D721Med (cell line): ENCODE measurements at places on chromosomes 6 and 20.

GRCh38 chr6:30378290-30378937 lies 33.5 kb downstream of the RPP21 start:
- no peak for DNase-seq

GRCh38 chr20:4090756-4091489 lies 75.6 kb upstream of the RNF24 start:
- no peak for DNase-seq

- no peak for DNase-seq
These were observed 42.5 kb downstream of the SLC2A4RG start for GRCh38 chr20:63782051-63782471.

DNA sequence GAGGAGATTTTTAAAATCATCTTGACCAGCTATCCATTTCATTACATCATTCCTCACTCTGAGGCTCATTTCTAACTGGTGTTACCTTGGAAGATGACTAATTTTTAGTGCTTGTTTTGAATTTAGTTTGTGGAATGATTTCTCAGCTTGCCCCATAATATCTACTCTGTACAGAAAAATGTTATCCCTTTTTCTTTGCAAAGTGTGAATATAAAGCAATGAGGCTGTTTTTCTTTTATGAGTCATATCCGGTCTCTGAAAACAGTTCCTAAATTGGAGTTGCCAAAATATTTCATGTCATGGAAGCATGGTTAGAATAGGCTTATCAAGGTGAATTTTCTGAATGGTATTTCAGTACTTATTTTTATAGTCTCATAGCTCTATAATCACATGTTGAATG lies 43.8 kb downstream of the FUT9 start:
- DNase-seq = no peak

- no peak for DNase-seq
These were observed 21.8 kb downstream of the FAM209B start for GRCh38 chr20:56554869-56555268.

- no peak for DNase-seq
These were observed at the start of gene ARG1 for GRCh38 chr6:131572686-131573415. TSS of gene ARG1 (plus strand) at chr6:131573226. CDS start at chr6:131573283, 57 bp downstream.

DNA sequence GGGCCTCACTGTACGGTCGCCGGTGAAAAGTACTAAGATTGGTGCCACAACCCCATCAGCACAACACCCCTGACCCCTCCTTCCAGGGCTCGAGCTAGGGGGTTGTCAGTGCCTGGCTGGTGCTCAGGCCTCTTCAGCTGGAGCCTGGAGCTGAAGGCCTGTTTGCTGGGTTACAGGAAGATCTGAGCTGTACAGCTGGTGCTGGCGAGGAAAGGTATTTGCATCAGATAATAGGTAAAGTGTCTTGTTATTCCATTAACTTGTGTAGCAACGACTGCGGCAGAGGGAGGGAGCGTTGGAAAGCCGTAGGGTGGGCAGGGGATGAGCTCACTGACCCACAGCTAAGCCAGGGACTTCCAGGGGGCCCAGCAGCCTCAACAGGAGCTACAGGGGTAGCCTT lies 15.8 kb upstream of the SIRPA start:
- no peak for DNase-seq

GRCh38 chr6:129844118-129844891 lies 16.8 kb downstream of the TMEM244 start:
- DNase-seq = no peak

- DNase-seq = no peak
These were observed 72.1 kb downstream of the NKAIN2 start for GRCh38 chr6:123875784-123876183.

- DNase-seq = no peak
These were observed 34.8 kb upstream of the SIRPA start for GRCh38 chr20:1860446-1860845.

- no peak for DNase-seq
These were observed 21.4 kb upstream of the PRDM1 start for GRCh38 chr6:106064756-106065155.

DNA sequence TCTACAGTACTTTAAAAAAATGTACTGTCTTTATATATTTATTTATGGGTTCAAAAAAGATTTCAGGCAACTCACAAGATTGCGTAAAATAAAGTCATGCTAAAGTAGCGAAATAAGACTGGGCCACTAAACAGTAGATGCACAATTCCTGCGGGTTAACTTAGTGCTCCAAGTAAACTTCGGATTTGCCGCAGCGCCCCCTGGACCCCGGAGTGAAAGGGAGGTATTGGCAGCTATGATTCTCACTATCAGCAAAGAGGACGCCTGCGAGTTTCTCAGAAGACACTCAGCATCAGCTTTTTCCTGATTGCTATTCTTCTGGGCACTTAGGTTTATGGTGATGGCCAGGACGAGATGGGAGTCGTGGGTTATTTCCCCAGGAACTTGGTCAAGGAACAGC lies 1.4 kb downstream of the OTOR start:
- no peak for DNase-seq

DNA sequence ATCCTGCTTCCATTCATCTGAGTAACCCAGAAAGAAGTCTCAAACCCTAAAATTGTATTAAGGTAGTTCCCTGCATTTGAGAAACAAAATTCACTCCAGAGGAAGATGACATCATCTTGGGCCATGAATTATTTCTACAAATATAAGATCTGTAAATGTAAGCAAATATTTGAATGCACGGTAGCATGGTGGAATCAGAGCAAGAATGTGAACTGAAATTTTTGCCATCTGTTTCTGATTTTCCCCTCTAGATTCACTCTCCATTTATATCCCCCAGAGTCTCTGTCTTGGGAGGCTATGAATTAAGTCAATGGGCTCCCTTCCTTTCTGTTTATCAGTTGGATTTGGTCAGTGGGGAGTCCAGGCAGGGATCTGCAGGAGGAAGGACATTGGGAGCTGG lies 5.8 kb upstream of the MAP3K5 start:
- DNase-seq = no peak

DNA sequence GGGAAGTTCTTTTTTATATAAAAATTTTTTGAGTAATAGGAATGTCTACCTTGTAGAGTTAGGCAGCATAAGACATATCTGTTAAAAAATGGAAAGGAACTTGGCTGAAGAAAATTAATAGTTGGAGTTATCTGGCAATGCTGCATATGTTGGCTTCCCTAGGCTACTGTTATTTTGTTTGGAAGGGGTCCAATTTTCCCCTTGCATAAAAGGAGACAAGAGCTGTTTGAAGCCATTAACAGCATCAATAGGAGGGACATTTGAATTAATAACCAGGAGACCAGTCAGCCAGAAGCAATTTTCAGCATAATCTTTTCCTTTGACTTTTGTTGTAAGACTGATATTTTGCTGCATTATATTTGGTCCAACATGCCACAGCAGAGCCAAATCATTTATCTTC lies 80.9 kb upstream of the TAB2 start:
- DNase-seq = no peak

- no peak for DNase-seq
These were observed 638 bp downstream of the BLCAP start for GRCh38 chr20:37526839-37527637.

- no peak for DNase-seq
These were observed 23.0 kb upstream of the IER3 start for GRCh38 chr6:30767158-30767943.

DNA sequence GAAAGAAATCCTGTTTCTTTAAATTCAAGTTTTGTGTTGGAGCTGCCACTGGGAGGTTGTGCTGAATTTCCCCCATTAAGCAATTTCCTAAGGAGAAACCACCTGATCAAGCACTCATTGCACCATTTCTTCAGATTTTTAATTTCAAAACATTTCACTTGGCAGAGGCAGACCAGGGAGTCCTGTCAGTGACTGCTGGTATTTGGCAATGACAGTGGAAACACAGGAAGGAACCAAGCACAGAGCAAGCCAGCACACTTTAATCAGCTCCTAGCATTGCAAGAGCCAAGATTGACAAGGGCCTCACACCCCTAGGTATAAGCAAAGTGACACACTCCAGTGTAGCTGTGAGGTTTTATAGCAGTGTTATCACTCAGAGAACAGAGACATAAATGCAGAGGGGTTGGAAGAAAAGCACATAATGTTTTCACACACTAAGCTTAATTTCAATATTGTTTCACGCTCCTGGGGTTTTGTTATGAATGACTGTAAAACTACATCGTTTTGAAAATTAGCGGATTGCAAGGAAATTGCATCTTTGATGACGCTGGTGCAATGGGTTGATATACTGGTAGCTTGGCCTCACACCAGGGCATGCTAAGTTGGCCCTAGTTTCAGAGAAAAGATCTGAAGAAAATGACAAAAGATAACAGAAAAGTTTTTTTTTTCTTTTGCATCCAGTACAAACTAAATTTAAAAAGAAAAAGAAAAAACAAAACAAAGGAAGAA lies 768.4 kb downstream of the TFAP2A start:
- DNase-seq = no peak

DNA sequence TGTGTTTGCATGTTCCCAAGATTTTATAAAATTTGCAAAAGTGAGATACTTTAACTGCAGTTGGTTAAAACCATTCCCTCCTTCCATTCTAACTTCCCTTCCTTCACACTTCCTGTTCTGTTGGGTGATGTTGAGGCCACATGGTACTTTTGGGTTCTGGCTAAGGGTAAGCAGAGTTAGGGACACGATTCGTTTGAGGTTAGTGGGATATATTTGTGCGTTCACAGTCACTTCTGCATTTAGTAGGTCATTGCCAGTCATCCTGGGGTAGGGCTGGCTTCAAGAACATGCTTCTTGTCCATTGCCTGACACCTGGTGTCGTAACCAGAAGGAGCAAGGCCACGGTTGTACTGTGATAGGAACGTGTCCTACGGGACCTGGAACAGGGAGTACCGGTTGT lies 340.1 kb downstream of the ZFAND3 start:
- no peak for DNase-seq

DNA sequence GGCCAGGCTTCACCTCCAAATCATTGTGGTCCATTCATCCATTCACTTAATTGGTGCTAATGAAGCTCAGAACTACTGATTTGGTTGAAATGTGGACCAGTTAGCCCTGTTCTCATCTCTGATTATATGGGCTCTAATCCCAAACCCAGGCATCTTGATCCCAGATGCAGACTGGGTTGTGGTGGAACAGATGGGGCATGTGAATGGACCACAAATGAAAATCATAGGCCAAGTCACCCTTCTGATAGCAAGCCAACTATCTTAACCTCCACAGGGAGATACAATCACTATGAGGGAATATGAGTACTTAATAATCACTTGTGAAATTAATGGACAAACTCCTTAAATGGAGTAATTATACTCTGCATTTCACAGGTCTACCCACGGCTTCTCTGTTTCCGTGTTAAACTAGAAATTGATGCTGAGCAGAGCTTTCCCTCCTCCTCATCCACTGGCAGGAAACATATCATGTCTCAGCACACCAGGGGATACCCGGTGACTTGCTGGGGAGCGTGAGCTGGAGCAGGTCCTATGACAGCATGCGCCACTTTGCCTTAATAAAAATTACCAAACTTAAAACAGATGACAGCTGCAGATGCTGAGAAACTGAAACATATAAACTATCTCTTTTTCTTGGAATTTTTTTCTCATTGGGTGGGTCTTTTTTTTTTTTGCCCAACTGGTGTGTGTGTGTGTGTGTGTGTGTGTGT lies 108.8 kb upstream of the HEY2 start:
- no peak for DNase-seq

GRCh38 chr6:164148788-164149187 lies 734.3 kb downstream of the QKI start:
- DNase-seq = no peak

GRCh38 chr20:41234546-41234945 lies 83.0 kb downstream of the ZHX3 start:
- DNase-seq = no peak

GRCh38 chr20:17827759-17828559 lies 128.2 kb downstream of the BANF2 start:
- no peak for DNase-seq

DNA sequence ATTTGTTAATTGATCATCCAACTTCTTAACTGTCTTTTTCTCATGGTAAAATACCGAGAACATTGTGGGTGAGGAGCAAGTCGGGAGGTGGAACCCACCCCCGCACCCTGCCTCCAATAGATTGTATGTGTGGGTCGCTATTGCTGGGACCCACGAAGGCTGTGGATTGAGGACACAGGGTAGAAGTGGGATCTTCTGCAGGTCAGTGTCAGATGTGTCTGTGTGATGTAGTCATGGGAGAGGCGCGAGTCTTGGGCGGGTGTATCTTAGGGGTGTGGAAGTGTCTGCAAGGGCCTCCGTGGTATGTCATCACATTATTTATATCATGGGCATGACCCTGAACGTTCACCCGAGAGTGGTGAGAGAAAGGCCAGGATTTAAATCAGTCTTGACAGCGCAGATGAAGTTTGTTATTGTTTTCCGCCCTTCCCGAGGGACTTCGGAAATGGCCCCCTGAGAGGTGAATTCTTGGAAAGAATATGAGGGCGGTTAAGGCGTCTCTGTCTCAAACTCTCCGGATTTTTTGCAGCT lies 472 bp upstream of the PAQR8 start:
- DNase-seq = no peak

DNA sequence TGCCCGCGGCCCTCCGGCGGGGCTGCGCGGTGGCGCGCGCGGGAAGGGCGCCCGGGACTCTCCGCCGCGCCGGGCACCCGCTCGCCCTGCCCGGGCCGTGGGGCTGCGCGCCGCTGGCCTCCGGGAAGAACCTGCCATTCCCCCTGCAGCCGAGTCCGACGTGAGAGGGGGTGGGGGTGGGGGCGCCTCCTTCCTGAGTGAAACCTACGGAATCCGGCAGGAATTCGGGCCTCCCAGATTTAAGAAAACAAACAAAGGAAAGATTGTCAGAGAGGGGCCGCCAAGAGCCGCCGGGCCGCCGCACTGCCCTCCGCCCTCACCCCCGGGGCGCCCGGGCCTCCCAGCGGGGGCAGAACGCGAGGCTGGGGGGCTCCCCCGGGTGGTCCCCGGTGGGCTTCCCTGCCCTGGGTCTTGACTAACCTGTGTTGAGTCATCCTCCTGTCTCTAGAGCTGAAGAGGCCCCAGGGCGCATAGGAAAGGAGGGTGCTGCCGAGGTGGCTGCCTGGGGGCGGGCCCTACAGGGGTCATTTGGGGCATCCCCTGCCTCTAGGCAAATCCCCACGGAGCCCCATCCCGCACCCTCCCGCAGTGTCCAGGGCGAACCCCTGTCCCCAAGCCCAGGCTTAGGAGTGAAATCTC lies 42.2 kb upstream of the FOXP4 start:
- no peak for DNase-seq
